Activated naive CD4-positive, alpha-beta T cell treated with anti-CD3 and anti-CD28 coated beads, Interleukin-2, amount 50 U/mL, for 16 hours (primary cell): ENCODE measurements at places on chromosomes 4 and X.

DNA sequence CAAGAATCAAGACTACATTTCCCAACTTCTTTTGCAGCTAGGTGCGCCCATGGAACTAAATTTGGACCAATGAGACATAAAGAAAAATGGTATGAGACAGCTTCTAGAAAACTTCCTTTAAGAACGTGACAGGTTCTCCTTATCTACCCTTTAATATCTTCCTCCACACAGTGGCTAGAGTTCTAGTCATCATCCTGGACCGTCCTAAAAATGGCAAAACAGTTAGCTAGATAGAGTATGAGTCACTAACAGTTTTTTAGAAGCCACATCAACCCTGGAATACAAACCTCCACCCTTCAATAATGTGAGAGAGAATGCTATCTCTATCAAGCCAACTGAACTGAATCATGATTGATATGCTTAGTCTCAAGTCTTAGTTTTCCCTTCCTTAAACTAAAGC is 267.9 kb upstream of the SLC7A11 start:
- no peak for DNase-seq

GRCh38 chr4:185656467-185656931 is 121.2 kb upstream of the PDLIM3 start:
- no peak for DNase-seq

GRCh38 chr4:173018446-173018845 is 150.2 kb upstream of the GALNT7 start:
- DNase-seq: no peak

DNA sequence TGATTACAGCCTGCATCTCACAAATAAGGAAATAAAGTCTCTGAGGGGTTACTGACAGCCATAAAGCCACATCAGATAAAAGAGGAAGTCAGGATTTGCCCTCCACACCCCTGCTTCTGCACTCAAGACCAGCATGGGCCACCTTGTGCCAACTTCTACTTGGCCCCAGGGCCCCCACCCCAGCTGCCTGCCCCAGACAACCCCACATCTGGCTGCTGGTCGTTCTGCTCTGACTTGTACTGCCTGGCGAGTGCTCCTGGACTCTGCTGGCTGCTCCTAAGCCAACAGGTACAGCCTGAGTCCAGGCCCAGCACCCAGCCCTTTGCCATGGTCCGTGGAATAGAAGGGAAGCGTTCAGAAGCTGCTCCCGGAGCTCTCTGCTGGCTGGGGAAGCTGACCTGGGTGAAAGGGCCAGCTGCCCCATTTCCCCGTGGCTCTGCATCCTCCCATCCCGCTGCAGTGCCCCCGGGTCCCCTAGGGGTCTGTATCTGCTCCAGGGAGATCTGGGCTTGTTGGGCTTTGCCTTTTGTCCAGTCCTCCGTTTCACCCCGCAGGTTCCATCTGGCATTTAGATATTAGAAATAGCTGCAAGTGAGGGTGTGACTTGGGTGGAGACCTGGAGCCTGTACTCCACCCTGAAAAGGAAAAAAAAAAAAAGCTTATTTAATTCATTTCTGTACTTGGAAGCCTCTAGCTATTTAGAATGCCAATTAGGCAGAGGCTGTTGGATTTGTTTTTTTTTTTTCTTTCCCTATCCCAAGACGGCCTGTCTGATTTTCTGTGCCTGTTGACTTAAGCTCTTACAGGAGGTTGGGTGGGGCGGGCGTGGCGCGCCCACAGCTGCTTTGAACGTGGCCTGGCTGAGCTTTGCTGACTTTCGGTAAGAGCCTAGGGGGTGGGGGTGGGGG is 194.7 kb downstream of the PTTG2 start:
- peak; percentile 23 for DNase-seq

- DNase-seq: no peak
These were observed 1.8 kb upstream of the EXOSC9 start for GRCh38 chr4:121799208-121799823.

GRCh38 chr4:184344899-184345572 is 127.4 kb upstream of the ENPP6 start:
- no peak for DNase-seq

DNA sequence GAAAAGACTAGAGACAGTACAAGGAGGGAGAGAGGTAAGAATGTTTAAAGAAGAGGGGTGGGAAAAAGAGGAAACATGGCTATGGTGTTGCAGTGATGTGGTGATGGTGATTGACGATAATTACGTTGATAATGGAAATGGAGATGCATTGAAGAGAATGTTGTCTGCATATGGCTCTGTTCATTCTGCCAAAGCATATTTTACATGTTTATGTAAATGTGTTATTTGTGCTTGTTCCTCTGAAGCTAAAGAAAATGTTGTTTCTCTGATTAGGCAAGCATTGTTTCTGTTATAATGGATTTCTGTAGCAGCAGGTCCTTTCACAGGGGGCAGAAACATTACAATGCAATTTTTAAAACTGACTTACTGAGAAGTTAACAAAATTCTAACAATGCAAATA is 958.8 kb downstream of the CCSER1 start:
- DNase-seq: no peak

- no peak for DNase-seq
These were observed 49.6 kb downstream of the ABLIM2 start for GRCh38 chr4:8108991-8109390.

GRCh38 chrX:112841114-112841819 is 636 bp upstream of the AMOT start:
- peak; percentile 72 for DNase-seq

DNA sequence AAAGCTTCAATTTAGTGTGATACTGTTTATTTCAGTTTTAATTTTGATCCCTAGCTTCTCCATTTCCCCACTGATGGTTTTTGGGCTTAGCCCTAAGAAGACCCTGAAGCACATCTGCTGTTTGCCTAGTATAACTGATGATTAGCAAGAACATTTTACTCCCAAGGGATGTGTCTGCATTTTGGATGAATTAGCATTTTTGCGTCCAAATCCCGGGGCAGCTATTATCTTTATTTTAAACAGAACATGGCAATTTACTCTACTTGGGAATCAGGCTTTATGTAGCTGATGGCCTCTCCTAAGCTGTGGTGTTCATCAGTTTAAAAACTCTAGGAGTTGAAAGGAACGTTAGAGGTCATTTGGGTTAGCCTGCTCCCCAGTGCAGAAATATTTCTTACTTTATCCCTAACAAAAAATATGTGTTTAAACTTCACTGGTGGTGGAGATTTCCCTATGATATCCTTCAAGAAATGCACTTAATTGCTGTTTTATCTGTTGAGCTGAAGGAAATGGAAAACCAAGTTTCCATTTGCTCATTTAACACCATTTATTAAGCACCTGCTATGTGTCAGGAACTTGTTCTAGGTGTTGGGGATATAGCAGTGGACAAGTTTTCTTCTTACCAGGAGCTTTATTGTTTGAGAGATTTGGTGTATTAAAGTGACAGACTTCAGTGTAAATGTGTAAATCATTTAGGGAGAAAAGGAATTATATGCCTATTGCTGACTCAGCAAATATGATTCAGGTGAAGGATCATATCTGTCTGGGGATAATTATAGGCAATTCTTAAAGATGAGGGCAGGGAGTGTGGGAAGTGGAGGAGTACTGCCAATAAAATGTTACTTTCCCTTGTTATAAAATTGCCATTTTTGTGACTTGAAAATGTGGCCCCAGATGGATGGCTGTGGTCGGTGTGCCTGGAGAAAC is 3.4 kb downstream of the SEPTIN11 start:
- no peak for DNase-seq

- peak; percentile 43 for DNase-seq
These were observed at the start of gene BEX5 for GRCh38 chrX:102155806-102156179. Gene BEX5, minus strand, starts transcription at chrX:102155977. Its CDS starts 1,712 bp downstream, at chrX:102154265.

GRCh38 chrX:37672563-37672962 is 13.0 kb upstream of the XK start:
- no peak for DNase-seq

GRCh38 chrX:155086202-155086840 is 15.0 kb downstream of the BRCC3 start:
- DNase-seq: peak; percentile 45

GRCh38 chr4:86544310-86544966 is 49.7 kb upstream of the PTPN13 start:
- DNase-seq: no peak

GRCh38 chrX:12981880-12982279 is 7.0 kb downstream of the TMSB4X start:
- no peak for DNase-seq

DNA sequence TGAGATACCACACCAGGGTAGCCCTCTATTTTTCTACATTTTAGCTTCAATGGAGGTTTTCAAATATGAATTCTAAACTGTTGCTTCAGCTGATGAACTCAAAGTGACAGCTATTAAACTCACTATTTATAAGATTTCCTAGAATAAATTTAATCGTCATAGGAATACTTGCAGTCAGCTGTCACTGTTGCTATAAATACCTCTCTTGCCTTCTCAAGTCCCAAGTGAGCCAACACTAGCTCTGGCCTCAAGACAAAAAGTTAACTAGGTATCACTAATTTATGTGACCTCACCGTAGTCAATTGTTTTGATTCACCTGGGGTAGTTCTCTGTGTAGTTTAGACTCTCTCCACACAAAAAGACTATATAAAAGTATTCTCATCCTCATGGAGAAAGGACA is 34.3 kb upstream of the PROM1 start:
- no peak for DNase-seq
